Bronchial epithelial cell (primary cell): ENCODE measurements at places on chromosomes 11 and 22.

GRCh38 chr11:6237266-6237665 is 1.6 kb upstream of the CNGA4 start:
- DNase-seq: no peak

DNA sequence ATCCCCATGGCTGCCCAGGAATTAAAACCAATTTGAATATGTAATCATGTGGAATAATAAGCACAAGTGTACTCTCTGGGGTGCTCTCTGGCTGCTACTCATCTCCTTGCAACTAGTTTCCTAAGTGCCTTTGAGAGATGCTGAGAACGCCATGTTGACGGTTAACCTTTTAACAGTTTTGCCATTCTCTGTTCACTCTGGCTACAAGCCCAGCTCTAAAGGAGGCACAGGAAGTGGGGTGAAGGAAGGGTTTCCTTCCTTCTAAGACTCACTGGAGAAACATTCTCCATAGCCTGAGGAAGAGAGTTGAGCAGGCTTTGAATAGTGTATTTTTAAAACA is 122.0 kb upstream of the ZC3H12C start:
- peak; percentile 63 for DNase-seq

- peak; percentile 15 for DNase-seq
Measured at GRCh38 chr11:74770456-74770855, 21.8 kb downstream of the RNF169 start.

- DNase-seq: no peak
Measured at GRCh38 chr11:78226684-78227680, 38.3 kb downstream of the USP35 start.

- no peak for DNase-seq
Measured at GRCh38 chr11:127733552-127733951, 733.0 kb upstream of the KIRREL3 start.

GRCh38 chr11:2952290-2952689 is 23.1 kb upstream of the PHLDA2 start:
- DNase-seq: no peak

- peak; percentile 22 for DNase-seq
Measured at GRCh38 chr11:85182441-85183387, 444.4 kb downstream of the DLG2 start.
